ENCODE measurements at places on chromosomes 3 and 15.
A peak's percentile ranks its signal among the peaks of the same experiment; 100 is the strongest.

DNA sequence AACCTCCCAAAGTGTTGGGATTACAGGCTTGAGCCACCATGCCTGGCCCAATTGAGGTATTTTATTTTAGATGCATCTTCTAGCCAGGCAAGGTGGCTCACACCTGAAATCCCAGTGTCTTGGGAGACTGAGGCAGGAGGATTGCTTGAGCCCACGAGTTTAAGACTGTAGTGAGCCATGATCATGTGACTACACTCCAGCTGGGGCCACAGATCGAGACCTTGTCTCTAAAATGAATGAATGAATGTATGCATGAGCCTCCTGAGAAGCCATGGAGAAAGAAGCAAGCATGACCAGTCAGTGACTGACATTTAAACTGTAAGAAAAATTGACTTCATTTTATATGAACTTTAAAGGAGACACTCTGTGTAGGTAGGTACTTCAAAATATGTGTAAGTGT lies 105.7 kb downstream of the ZNF609 start:
- no peak for DNase-seq

DNA sequence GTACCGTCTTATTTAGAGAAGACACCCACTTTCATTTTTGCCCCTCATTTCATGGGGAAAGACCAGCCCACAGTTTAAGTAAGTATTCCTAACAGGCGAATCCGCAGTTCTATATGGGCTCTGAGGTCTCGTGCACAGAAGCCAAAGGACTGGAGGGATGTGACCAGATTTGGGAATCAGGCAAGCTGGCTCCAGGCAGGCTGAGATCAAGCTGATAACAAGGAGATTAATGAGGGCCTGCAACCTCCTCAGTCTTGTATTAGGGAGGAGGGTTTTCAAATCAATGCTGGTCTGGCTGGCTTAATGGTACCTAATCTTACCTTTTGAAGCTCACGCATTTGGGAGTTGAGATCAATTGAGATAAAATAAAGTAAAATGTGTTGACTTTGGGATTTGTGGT lies 15.3 kb downstream of the ST8SIA2 start:
- no peak for DNase-seq

GRCh38 chr15:74727727-74728126 lies 2.4 kb upstream of the CYP1A1 start:
- DNase-seq: no peak

DNA sequence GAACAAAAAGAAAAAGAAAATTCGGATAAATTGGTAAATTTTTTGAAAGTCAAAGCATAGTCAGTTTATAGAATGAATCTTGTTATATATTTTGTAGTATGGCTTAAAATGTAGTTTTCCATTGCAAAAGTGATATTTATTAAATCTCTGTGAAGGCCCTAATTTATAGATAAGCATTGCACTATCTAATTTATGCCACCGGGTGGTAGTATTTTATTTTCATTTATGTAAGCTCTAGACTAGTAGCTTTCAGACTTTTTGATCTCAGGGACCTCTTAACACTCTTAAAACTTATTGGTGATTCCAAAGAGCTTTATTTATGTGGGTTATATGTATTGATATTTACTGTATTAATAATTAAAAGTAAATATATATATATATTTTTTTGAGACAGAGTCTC lies 133.9 kb upstream of the LRRFIP2 start:
- DNase-seq: peak; percentile 46

GRCh38 chr3:194315965-194316361 lies 35.2 kb downstream of the CPN2 start:
- DNase-seq: no peak

- DNase-seq: peak; percentile 97
Observed at GRCh38 chr3:195907934-195908693, at the start of gene TNK2. Gene TNK2 (minus strand): TSS chr3:195908551. CDS start chr3:195888588, 19,963 bp downstream.

DNA sequence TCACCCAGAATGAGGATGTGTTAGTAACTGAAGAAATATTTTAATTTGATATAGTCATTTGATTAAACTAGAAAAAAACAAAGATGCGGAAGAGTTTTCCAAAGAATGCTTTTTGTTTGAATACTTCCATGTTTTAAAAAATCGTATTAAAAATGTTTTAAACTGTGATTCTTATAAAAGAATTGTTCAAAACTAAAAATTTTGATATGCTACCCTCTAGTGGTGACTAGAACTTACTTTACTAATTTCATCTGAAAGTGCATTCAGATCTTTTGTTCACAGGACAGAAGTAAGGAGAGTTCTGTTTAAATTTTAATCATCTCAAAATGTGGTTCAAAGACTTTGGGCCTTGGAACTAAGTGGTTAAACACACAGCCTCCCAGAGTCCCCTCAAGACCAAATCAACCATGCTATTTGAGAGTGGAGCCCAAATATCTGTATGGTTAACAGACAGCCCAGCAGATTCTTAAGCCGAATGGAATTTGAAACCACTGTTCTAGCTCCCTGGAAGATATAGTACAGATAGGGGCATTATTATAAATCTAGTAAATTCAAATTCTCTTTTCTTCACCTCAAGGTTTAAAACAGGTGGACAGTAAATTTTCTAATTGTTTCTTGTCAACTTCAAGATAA lies 45.2 kb upstream of the SYNPR start:
- DNase-seq: no peak

- no peak for DNase-seq
Observed at GRCh38 chr3:124088801-124089200, 96.9 kb upstream of the ROPN1 start.

- DNase-seq: no peak
Observed at GRCh38 chr3:120025520-120025919, 68.7 kb downstream of the GSK3B start.

GRCh38 chr15:49521802-49522201 lies 98.8 kb downstream of the FGF7 start:
- peak; percentile 57 for DNase-seq

GRCh38 chr15:36529296-36530011 lies 50.0 kb upstream of the CDIN1 start:
- DNase-seq: no peak

DNA sequence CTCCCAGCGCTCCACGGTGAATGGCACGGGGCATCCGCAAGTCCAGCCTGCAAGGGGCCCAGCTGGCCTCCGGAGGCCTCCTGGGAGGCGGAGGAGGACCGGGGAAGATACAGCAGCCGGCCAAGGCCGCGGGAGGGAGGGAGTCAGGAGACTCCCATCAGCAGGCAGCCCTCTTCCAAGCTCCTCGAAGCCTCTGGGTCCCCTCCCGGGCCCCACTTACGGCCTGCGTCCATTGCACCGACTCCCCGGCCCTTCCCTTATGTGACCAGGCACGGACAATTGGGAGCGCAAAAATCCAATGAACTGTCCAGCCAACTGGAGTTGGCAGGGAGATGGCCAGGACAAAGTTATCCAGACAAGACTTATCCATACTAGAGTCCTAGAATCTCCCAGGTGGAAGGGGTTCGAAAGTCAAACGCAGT lies 668 bp downstream of the MFGE8 start:
- DNase-seq: no peak

- no peak for DNase-seq
Observed at GRCh38 chr3:25235466-25235865, 192.6 kb upstream of the RARB start.

GRCh38 chr3:12656193-12656592 lies 7.7 kb downstream of the RAF1 start:
- no peak for DNase-seq

- DNase-seq: no peak
Observed at GRCh38 chr3:197169028-197169427, 129.4 kb downstream of the DLG1 start.

- DNase-seq: no peak
Observed at GRCh38 chr3:20173844-20174410, 12.1 kb downstream of the SGO1 start.

- no peak for DNase-seq
Observed at GRCh38 chr15:63169788-63170187, 12.5 kb upstream of the RPS27L start.

GRCh38 chr15:40637221-40637745 lies 43.2 kb downstream of the KNL1 start:
- DNase-seq: no peak

GRCh38 chr3:167899093-167899492 lies 163.6 kb downstream of the SERPINI1 start:
- DNase-seq: no peak

All from hematopoietic multipotent progenitor cell treated with erythropoietin and hydrocortisone succinate and interleukin-3 and kit ligand, for 8 days (in vitro differentiated cells).